Activated CD4-positive, CD25-positive, alpha-beta regulatory T cell treated with anti-CD3 and anti-CD28 coated beads, Interleukin-2, amount 50 U/mL, for 72 hours (primary cell): ENCODE measurements at places on chromosomes 16 and 17.

DNA sequence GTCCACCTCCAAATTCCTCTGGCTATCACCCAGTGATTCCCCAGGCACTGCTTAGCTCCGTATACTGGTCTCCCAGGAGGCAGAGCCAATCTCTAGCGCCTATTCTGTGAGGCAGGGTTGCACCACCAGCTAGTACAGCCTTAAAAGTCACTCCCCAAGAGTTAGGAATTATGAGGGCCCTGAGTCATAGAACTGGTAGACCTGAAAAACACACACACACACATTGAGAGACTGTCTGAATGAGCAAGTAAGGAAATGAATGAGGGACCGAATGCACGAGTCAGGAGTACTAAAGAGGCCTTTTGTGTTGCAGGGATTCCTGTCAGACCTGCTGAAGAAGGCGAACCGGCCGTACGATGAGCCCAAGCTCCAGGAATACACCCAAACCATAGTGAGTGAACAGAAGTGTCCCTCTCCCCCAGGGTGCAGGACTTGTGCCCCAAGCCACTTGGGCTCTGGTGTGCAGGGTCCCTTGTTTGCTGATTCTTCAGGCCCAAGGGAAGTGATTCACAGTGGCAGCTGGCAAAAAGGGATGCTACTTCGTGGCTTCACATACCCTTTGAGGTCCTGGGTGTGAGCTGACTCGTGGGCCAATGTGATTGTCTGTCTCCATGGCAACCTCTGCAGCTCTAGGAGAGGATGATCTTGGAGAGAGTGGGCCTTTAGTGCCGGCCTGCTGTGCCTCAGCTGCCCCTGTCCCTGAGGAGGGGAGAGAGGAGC, 24.7 kb downstream of the CALB2 start:
- DNase-seq = no peak

GRCh38 chr16:57568173-57568678, 25.8 kb downstream of the ADGRG5 start:
- DNase-seq = no peak

- DNase-seq = no peak
These were observed 2.0 kb downstream of the NPTX1 start for GRCh38 chr17:80474231-80474960.

DNA sequence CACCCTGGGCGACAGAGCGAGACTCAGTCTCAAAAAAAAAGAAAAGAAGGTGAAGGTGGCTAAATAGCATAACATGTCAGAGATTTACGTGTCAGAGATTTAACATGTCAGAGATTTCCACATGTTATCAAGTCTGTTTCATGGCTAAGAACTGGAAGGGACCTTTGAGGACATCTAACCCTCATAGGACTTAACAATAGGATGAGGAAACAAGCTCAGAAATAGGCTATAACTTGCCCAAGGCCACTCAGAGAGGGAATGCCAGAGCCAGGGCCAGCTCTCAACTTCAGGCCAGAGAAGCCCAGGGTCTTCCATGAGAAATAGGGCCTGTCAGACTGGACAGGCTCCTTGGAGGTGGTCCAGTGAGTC, 26.8 kb upstream of the ZNF629 start:
- no peak for DNase-seq

DNA sequence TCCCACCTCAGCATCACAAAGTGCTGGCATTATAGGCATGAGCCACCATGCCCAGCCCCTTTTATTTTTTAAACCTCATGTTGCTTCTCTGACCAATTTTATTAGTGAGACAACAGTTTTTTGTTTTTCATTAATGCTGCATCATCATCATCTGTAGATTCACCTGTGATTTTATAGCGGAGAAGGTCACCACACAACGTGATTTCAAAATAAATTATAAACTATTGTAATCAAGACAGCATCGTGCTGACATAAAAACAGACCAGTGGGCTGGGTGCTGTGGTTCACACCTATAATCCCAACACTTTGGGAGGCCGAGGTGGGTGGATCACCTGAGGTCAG, 28.7 kb upstream of the METTL9 start:
- DNase-seq = no peak

- DNase-seq = no peak
These were observed 8.3 kb upstream of the NLRC5 start for GRCh38 chr16:56980792-56981724.
